AML-193 (cell line): ENCODE measurements at places on chromosomes 12 and 14.

- no peak for DNase-seq
These were observed 37.7 kb downstream of the RIN3 start for GRCh38 chr14:92551044-92551841.

DNA sequence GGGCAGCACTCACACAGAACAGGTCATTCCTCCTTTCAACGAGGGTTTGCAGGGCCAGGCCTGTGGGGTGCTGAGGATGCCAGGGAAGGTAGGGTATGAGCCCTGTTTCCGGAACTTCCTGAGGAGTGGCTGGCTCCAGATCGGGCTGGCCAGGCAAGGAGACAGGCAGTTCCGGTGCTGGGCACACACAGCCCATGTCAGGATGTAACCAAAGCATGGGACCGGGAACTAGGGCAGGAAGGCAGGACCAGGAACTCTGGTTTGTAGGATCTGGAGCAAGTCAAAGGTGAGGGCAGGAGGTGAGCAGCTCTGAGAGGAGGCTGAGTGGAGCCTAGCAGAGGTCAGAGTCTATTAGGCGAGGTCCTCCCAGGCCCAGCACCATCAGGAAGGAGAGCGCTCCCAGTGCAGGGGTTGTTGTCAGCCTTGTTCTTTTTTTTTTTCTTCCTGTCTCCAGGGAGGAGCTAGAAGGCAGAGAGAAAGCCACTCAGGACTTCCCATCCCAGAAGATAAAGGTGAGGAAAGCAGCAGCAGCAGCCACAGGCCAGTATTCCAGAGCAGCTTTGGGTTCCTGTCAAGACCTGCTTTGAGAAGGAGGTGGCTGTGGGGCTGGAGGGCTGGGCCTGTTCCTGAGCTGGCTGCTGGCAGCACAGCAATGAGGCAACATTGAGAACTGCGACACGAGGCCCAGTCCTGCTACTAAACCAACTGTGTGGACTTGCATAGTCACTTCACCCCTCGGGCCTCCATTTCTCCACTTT lies 49.0 kb upstream of the PTGR2 start:
- no peak for DNase-seq

- no peak for DNase-seq
These were observed 1.6 kb downstream of the TDP1 start for GRCh38 chr14:89957376-89957775.

- no peak for DNase-seq
These were observed 982.0 kb upstream of the TMEM132C start for GRCh38 chr12:127284870-127285431.

DNA sequence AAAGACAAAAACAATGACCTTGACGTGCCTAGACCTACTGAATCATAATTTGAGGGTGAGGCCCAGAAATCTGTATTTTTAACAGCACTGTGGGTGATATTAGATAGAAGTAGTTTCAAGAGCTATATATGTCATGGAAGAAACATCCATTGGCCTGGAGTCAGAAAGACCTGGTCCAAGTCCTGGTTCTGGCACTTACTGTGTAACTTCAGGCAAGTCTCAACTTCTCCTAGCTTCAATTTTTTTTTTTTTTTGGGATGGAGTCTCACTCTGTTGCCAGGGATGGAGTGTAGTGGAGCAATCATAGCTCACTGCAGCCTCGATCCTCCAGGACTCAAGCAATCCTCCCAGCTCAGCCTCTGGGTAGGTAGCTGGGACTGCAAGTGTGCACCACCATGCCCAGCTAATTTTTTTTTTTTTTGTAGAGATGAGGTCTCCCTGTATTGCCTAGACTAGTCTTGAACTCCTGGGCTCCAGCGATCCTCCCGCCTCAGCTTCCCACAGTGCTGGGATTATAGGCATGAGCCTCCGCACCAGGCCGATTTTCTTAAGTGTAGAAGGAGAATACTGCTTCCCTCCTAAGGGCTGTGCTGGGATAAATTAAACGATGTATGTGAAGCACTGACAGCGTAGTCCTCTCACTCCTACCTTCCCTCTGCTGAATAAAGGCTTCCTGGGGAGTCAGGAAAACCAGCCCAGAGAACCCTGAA lies 14.3 kb upstream of the GPX2 start:
- DNase-seq = no peak

DNA sequence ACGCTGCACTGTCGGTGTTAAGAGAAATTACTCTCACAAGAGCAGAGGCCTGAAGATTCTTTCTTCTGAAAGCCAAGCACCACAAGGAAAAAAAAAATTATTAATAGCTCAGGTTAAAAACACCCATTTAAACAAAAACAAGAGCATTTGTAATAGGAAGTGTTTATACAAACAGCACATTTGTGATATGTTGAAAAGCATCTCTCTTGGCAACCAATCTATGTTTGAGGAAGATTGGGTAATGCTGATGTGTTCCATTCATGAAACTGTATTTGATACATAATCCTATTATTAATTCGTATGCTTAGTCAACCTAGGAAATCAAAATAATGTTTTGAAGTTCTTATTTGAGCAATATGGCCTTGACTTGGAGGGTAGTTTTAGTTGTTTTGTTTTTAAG lies 36.5 kb downstream of the SSPN start:
- DNase-seq = no peak

GRCh38 chr12:2161473-2161872 lies 108.7 kb downstream of the CACNA1C start:
- no peak for DNase-seq

- peak; percentile 96 for DNase-seq
These were observed 6.6 kb upstream of the PPM1A start for GRCh38 chr14:60242429-60242828.

DNA sequence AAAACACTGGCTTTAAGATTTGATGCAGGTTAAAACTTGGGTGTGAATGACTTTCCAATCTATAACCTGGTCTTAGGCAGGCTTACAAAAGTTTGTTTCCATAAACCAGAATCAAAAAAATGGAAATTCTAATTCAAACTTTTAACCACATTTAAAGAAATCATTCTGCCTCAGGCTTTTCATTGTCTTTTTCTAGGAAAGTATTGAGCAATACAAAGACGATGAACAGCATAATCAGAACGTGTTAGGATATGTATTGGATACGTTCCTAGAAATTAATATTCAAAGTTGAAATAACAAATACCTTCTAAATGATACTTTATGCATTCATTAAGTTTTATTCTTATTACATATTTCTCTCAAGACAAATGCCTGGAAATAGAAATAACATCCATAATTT lies 172.9 kb downstream of the CEP128 start:
- DNase-seq = no peak

- peak; percentile 95 for DNase-seq
These were observed 3.2 kb upstream of the MED13L start for GRCh38 chr12:116280595-116281290.
